ENCODE measurements at places on chromosomes 16 and 17. TPM values are rescaled to one million over a fixed set of nuclear protein-coding genes. Genes with fewer than 3 reads are reported as not detected.

DNA sequence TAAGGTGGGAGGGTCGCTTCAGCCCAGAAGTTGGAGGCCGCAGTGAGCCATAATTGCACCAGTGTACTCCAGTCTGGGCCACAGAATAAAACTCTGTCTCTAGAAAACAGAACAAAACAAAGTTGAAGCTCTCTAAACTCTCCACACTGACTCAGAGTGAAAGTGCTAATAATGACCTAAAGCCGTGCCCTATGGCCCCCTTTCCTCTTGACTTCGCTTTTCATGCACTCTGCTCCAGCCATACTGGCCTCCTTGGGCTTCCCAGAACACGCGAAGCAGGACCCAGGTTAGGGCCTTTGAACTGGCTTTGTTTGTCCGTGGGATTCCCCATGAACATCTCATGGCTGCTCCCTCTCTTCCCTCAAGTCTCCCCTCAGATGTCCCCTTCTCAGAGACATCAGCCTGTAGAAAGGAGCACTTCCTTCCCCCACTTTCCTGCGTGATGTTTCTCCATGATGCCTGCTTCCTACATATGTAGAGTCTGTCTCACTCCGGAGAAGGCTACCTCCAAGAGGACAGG is 18.6 kb upstream of the SPN start:
- no peak for DNase-seq

DNA sequence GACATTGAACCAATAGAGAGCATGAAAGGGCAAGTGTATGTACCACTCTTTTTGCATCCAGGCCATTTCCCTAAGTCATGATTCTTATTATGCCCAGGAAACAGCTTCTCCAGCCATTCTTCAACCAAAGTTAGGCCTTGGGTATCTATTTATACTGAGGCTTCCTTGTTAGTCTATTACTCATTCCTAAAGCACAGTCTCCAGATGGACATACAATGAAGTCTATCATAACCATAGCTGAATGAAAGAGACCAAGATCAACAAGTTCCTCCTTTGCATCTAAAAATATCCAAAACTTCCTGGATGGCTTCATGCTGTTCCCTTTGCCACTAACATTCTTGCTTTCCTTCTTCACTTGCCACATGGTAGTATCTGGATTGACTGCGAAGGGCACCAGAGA is 265.9 kb downstream of the CDH8 start:
- no peak for DNase-seq

The CLEC19A gene
- total RNA-seq: not detected

DNA sequence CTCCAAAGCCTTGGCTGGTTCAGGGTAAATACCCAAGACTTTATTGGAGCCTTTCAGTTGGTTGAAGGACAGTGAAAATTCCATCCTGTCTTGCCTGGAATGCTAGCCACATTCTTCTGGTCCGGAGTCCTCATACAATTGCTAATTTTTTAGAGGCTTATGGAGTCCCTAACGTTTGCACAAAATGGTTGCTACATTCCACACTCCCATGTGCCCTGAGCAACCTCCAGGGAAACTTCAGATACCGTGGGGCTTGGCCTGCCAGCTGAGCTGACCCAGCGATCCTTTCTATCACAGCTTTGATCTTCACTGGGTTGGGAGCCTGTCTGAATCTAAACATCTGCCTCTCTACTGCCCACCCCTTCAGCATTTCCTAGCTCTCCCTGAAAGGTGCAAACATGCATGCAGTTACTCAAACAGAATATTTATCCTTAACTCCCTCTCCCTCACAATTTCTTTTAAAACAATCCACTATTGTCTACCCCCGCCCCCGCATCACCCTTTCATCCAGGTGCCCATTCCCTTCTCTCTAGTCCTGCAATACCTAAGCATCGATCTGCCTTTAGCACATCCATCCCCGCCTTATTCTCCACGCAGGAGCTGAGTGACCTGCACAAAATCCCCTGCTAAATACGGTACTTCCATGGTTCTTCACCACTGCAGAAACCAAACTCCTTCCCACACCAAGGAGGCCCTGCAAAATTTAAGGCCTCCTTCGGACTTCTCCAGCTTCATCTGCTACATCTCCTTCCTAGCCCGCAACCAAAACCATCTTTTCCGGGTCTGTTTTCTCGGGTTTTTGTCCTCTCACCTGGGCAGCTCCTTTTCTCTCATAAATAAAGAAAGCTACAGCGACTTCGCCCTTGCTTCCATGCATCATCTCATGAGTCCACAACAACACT is 810 bp upstream of the GAN start:
- DNase-seq: peak; percentile 10
